ENCODE measurements at places on chromosomes 1 and 21. TPM values are rescaled to one million over a fixed set of nuclear protein-coding genes. Genes with fewer than 3 reads are reported as not detected.

DNA sequence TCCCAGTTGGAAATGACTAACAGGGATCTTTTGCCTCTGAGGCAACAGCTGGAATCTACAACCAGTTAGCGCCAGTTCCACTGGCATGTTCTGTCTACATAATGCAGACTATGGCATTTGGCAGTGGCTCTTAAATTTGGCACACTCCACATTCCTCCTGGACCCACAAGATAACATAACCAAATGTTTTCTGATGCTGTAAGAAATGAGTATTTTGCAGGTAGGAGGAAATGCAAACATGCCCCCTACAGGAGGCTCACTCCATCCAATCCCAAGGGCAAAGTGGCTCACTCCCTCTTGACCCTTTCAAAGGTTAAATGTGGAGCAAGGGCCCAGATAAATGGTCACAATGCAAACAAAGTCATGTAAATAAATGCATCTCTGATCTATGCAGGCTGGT is 129.2 kb upstream of the PROX1 start:
- no peak for DNase-seq

DNA sequence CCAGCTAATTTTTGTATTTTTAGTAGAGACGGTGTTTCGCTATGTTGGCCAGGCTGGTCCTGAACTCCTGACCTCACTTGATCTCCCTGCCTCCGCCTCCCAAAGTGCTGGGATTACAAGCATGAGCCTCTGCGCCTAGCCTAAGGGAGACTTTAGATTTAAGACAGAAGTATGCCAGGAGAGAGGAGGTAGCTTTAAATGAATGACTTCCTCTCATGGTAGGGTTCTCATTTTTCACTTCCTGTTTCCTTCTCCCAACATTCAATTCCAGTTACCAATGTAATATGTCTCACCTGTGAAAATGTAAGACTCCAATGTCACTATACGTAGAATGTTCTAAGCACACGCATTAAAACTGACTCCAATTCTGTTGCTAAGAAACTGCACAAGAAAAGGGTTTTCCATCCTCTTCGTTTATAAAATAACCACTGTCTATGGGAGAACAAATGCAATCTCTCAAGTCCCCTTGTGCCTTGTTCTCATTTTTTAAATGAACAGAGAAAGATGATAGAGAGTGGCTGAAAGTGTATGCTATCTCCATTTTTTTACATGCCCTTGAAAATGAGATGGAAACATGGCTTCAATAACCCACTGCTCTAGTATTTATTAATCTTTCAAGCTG is 140.0 kb downstream of the SLC45A1 start:
- DNase-seq, result no peak

The RGSL1 gene
- total RNA-seq, result not detected

GRCh38 chr21:43269440-43269839 is 100.6 kb downstream of the CRYAA start:
- DNase-seq, result no peak

- DNase-seq, result no peak
Observed at GRCh38 chr1:26020330-26020768, 1.2 kb upstream of the EXTL1 start.

- no peak for DNase-seq
Observed at GRCh38 chr1:220901881-220902280, 22.6 kb downstream of the HLX start.

DNA sequence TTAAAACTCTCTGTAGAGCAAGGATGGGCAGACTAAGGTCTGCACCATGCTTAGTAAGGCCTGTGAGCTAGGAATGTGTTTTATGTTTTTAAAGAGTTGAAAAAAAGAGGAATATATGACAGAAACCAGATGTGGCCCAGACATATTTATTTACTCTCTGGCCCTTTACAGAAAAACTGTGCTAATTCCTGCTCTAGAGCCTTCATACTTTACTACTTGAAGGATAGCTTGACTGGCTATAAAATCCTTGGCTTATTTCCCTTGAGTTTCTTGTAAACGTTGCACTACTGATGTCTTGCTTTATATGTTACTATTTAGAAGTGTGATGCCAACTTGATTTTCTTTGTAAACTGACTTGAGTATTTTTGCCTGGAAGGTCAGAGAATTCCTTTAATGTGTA is 33.5 kb downstream of the CTBS start:
- no peak for DNase-seq

The PAQR6 gene
- 21.5 TPM for total RNA-seq

- no peak for DNase-seq
Observed at GRCh38 chr1:100927276-100927675, 31.4 kb downstream of the SLC30A7 start.

- no peak for DNase-seq
Observed at GRCh38 chr1:110083866-110084226, 13.4 kb upstream of the ALX3 start.

The DPT gene
- not detected for total RNA-seq

The LEFTY2 gene
- total RNA-seq, result 0.51 TPM

- DNase-seq, result no peak
Observed at GRCh38 chr1:1058921-1059493, 15.1 kb downstream of the RNF223 start.

The ZSWIM5 gene
- total RNA-seq, result 9.2 TPM

DNA sequence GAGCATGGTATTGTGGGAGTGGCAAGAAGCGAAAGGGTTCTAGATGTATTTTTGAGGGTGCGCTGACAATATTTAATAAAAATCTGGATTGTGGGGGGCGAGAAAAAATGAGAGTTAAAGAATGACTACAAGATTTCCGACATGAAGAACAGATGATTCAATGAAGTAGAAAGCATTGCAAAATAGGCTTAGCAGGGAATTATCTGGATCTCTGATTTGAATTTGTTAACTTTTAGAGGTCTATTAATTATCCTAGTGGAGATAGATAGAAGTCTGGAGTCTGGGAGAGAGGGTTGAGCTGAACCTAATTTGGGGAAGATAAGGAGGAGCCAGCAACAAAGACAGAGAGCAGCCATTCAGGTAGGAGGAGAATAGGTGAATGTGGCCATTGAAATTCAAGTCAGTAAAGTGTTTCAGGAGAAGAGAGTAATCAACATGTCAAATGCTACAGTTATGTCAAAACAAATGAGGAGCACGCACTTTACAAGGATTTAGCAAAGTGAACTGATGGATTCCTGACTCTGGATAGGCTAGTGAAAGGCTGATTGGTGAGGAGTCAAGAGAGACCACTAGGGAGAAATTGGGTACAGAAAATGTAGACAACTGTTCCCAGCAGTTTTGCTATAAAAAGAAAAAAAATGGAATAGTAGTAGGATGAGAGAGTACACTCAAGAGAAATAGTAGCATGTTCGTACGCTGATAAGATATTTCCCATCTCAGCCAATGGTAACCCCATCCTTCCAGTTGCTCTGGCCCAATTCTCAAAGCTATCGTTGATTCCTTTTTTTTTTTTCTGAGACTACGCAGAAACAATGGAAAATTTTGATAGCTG is 393.2 kb upstream of the CXADR start:
- no peak for DNase-seq

DNA sequence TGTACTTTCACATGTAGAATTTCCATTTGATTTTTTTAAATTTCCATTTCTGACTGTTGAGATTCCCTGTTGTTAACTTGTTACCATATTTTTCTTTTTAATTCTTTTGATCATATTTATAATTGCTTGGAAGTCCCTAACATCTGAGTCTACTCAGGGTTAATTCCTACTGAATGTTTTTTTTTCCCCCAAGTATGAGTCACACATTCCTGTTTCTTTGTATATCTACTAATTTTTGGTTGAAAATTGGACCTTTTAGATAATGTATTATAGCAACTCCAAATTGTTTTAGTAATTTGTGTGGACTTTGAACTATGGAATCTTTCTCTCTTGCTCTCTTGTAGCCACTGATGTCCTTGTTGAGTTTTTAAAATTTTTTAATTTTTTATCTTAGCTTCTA is 54.6 kb downstream of the STXBP3 start:
- DNase-seq, result no peak

The C2CD4D gene
- total RNA-seq, result 1.3 TPM

The GPA33 gene
- total RNA-seq, result not detected

DNA sequence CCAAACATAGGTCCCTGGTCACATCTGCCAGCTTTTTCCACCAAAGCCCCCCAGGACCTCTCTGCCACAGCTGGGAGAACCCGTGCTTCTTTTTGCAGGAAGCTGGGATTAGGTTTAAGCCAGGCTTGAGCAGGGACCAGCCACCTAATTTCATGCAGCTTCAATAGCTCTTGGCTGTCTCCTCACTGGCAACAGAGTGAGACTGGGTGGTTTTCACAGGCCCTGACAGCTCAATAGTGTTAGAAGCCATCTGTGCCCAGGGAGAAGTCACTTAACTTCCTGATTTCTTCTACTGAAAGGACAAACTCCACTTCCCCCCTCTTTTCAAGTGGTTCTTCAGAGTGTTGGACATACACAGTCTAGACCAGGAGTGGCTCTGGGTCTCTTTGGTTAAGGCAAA is 20.4 kb upstream of the SRSF4 start:
- no peak for DNase-seq

DNA sequence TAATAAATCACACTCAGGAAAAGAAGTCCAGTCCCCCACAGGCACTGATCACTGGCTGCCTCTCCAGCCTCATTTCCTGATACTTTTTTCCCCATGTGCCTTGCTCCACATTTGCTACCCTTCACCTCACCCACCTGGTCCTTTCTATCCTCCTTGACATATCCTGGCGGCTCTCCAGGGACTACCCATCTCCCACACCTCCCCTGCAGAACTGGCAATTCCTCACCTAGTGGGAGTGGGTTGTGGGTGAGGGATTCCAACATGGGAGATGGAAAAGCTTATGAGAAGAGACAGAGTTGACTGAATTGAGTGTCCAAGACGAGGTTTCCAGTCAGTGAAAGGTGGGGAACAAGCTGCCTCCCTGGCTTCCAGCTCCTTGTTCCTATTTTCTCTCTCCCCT is 69.6 kb downstream of the FCRL5 start:
- no peak for DNase-seq

DNA sequence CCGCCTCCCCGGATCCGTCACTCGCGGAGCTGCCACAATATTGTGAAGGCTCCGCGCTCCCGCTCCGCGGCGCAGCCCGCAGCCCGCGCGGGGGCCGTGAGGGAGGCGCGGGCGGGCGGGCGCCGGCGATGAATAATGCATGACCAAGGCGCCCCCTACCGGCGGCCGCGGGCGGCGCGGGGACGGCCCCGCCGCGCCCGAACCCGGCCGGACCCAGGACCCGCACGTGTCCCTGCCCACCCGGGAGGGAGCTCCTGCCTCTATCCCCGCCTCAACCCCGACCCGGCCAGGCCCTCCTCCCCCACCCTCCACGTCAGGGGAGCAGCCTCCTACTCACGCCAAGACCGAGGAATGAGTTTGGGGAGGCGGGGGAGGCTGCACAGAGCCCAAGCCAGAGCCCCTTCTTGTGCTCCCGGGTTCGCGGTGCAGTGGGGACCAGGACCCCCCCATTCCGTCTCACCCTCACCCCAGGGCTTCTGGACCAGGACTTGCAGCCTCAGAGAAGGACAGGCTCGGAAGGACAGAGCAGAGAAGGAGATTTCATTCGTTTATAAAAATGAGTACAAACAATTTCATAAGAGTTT is 70.8 kb upstream of the CASZ1 start:
- peak; percentile 73 for DNase-seq

- no peak for DNase-seq
Observed at GRCh38 chr1:111992476-111992875, 3.0 kb upstream of the KCND3 start.

The KLF17 gene
- total RNA-seq, result not detected

The FAM167B gene
- 3.8 TPM for total RNA-seq

The SLC45A1 gene
- 0.60 TPM for total RNA-seq

The TMEM51 gene
- total RNA-seq, result 14.8 TPM

DNA sequence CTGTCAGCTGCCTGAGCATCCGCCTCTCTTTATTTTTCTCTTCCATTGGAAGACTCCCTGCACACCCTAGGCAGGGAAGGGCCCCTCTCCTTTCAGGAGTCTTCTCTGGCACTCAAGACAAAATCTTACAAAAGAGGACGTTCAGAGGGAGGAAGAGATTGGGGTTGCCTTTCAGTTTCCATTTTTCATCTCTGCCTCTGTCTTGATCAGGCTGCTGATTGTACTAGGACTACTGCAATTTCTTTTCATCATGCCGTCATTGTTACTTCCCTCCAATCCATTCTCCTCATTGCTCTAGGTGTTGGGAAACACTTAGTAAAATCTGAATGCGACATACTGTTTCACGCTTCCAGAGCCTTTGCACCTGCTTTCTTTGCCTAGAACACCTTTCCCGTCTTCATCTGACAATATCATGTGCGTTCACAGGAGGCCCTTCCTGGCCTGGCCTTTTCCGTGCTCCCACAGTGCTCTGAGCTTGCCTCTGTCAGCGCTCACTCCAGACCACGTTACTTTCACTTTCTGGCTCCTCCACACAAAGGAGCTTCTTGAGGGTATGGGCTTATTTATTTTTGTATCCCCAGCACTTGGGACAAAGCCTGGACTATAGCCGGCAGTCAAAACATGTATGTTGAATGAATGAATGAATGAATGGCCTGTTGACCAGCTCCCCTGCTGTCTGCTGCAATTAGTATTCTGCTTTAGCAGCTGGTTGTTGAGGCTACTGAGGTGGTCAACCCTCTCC is 10.9 kb downstream of the LRRC71 start:
- no peak for DNase-seq

GRCh38 chr1:239233626-239234025 is 152.7 kb upstream of the CHRM3 start:
- no peak for DNase-seq

GRCh38 chr1:221045842-221046831 is 166.9 kb downstream of the HLX start:
- no peak for DNase-seq

DNA sequence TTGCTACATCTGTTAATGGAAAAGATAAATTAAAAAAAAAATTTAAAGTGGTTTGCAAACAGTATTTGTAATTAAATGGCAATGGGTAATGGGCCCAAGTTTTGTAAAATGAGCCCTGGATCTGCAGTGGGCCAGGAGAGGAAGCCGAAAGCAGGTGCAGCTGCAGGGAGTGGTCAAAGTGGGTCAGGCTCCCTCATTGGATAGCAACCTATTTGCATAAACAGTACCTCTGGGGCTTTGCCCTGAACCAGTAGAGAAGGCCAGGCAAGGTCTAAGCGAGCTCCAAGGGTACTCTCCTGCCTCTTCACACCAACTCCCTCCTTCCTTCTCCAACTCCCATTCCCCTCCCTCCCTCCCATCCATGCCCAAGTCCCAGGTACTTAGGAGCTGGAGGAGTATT is 138.9 kb downstream of the HMGB4 start:
- DNase-seq, result no peak

GRCh38 chr1:225318706-225319575 is 108.9 kb downstream of the LBR start:
- DNase-seq, result peak; percentile 19

- DNase-seq, result no peak
Observed at GRCh38 chr1:33042831-33043230, 6.1 kb upstream of the AK2 start.

DNA sequence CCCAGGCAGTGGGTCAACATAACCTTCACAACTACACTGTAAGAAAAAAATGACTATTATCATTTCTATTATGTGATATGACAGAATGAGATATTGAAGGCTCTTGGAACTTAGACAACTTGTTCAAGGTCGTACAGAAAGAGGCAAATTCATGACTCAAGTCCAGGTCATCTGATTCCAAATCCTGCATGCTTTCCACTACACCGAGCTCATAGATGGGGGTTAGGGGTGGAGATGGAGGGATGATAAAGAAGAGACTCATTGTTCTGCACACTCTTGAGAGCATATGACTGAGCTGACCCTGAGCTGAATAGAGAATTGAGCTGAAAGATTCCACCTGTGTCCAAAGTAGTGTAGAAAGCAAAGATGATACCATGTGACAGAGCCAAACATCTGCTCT is 2.8 kb downstream of the FCRL6 start:
- no peak for DNase-seq

All from progenitor cell of endocrine pancreas (in vitro differentiated cells).